ENCODE measurements at places on chromosomes 2 and 18.

GRCh38 chr2:2260696-2261268 lies 70.3 kb downstream of the MYT1L start:
- no peak for DNase-seq

- DNase-seq = no peak
These were observed 301.8 kb upstream of the ID2 start for GRCh38 chr2:8380026-8380425.

GRCh38 chr2:66127656-66128055 lies 307.3 kb upstream of the MEIS1 start:
- DNase-seq = no peak

DNA sequence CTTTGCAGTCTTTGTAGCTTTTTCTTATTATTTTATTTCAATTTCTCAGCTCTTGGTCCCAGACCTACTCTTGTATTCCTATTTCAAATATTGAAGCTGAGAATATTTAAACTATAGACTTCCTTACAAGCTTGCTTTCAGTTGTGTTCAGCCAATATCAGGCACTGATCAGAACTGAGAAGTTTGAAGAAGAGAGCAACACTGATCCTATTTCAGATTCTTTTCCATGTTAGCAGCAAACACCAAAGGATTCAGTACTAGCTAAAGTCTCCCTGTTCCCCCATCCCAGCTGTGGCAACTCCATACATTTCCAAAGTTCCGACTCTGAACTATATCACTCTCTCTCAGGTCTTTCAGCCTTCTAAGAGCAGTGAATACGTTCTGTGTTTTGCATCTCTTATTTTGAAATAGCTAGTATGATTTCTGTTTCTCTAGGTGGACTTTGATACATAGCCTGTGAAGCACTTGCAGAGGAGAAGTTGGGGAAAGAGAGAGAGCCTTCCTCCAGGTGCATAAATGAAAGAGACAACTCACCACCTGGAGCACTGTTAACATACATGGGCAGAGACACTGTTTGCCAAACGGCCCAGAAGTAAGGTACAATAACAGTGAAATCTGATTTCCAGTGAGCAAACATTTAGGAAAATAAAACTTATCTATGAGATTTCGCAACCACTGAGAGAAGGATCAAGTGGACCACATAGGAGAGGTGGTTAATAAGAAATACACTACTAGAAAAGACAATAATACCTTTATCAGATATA lies 135.0 kb upstream of the ZNF804A start:
- DNase-seq = no peak

DNA sequence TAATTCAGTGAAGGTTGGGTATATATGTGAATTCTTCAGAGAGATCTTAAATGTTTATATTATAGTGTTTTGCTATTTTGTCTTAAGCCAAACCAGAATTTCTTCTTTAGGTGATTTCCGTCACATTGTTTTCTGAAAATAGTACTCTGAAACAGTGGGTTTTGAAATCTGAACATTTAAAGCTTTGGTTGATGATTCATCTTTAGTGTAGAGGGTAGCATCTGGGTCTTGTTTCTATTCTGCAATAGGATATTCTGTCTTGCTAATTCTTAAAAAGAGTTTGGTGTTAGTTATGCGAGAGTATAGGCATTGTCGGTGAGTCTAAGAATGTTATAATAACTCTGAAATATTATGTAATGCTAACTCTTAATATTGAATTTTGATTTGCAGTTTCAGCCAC lies 69.6 kb upstream of the FAM237A start:
- no peak for DNase-seq

GRCh38 chr2:235458839-235459273 lies 35.0 kb upstream of the AGAP1 start:
- DNase-seq = peak; percentile 25

DNA sequence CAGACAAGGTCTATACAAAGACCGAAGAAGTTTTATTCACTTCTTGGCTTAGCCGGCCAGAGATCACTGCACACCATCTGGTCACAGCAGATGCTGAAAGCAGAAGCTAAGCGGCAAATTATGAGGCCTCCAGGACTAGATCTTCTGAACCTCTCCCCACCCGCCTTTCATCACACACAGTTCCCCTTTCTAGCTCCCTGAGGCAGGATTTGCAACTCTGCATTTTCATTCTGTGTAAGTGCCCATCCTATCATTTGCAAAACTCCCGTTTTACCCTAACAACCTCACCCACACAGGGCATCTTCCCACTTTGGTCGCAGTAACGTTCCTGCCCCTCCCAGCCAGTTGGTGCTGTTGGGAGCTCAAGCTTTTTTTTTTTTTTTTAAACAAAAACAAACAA lies 3.1 kb upstream of the MOB1A start:
- DNase-seq = no peak

Measured in NCI-H1417 (cell line).